ENCODE measurements at places on chromosomes 5 and 9. TPM values are rescaled to one million over a fixed set of nuclear protein-coding genes. Genes with fewer than 3 reads are reported as not detected.

Gene IRX4
- total RNA-seq: not detected

Gene CSF2
- total RNA-seq: 16.8 TPM

Gene PCDHGA9
- 1.2 TPM for total RNA-seq

Gene PRR7
- 12.1 TPM for total RNA-seq

Gene BTNL9
- total RNA-seq: not detected

Gene WHRN
- total RNA-seq: 0.79 TPM

Gene SLC4A9
- not detected for total RNA-seq

Gene GABRA6
- total RNA-seq: not detected

Gene SV2C
- total RNA-seq: not detected

Gene CD180
- total RNA-seq: not detected

Gene PCDHB14
- total RNA-seq: 0.20 TPM

Gene FBXO4
- total RNA-seq: 6.1 TPM

Gene NEURL1B
- total RNA-seq: 5.3 TPM

Gene FKBP15
- 22.1 TPM for total RNA-seq

Gene PCDHB10
- 0.59 TPM for total RNA-seq

Gene BARHL1
- not detected for total RNA-seq

Gene HEMGN
- total RNA-seq: not detected

Gene MYMK
- total RNA-seq: not detected

Gene DDX46
- total RNA-seq: 21.4 TPM

Gene NIM1K
- not detected for total RNA-seq

Gene PTPN3
- under 0.01 TPM for total RNA-seq

Gene B4GALT1
- 36.7 TPM for total RNA-seq

Gene SLC6A3
- not detected for total RNA-seq

Gene SLC34A3
- not detected for total RNA-seq

Gene AIF1L
- 19.2 TPM for total RNA-seq

Gene CTNNAL1
- 112 TPM for total RNA-seq

Gene GDA
- 2.7 TPM for total RNA-seq

Gene SMIM33
- total RNA-seq: not detected

Gene FCN1
- not detected for total RNA-seq

Gene PLK2
- total RNA-seq: 247 TPM

Gene DNAJB5
- total RNA-seq: 8.3 TPM

Gene LIX1
- not detected for total RNA-seq

Gene ADAMTS2
- total RNA-seq: 0.30 TPM

Gene LECT2
- total RNA-seq: not detected

Gene SOX30
- not detected for total RNA-seq

Gene STOML2
- total RNA-seq: 178 TPM

Gene CCDC183
- total RNA-seq: not detected

Gene MSMP
- 1.0 TPM for total RNA-seq

Gene NR6A1
- total RNA-seq: 0.54 TPM

Gene IL13
- total RNA-seq: not detected

Gene PCDHB4
- 0.10 TPM for total RNA-seq

Gene AHRR
- total RNA-seq: 17.8 TPM

Gene CCL27
- total RNA-seq: not detected

Gene QSOX2
- 15.5 TPM for total RNA-seq

Gene SLC36A3
- not detected for total RNA-seq

Gene MLANA
- total RNA-seq: not detected

Gene ZFP2
- total RNA-seq: 0.60 TPM

All from mammary microvascular endothelial cell (primary cell).